GM12878 (cell line): ENCODE measurements at places on chromosomes 11 and 22.

DNA sequence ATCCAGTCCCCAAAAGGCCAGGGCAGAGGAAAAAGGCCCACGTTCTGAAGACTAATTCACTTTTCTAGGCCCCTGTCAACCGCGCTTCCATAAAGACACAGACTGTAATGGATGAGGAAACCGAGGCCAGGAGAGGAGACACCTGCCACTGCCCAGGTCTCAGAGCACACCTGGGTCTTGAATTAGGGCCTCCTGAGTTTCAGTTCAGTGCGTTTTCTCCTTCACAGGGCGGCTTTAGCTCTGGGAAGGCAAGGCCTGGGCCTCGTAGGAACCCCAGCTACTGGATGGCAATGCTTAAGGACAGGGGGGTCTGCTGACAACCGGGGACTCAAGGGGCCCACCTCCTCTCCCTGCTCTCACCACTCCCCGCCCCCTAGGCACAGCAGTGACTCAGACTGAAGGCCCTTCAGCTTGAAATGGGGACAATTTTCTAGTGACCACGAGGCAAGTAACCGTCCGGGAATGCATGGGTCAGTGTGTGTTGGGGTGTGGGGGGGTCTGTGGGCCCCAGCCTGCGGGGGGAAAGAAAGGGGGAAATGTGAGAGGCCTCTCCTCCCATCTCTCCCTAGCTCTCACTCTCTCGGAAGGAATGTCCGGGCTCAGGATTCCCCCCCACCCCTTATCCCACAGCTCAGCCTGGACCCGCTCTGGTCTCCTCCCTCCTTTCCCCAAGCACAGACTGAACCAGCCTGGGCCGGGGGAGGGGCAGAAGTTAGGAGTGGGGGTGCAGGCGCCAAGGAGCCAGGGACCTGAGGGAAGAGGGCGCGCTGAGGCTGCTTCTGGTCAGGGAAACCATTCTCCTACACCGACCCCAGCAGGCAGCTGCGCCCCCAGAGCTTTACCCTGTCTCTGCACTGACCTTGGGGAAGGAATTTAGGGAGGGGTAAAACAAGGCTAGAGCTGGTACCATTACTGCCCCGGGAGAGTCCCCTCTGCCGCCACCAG is 17.2 kb downstream of the CREB3L1 start:
- DNase-seq: no peak

- no peak for DNase-seq
These were observed 95.1 kb downstream of the CCDC81 start for GRCh38 chr11:86469491-86470388.

- DNase-seq: no peak
These were observed 64.6 kb downstream of the KCNJ1 start for GRCh38 chr11:128802358-128802981.

DNA sequence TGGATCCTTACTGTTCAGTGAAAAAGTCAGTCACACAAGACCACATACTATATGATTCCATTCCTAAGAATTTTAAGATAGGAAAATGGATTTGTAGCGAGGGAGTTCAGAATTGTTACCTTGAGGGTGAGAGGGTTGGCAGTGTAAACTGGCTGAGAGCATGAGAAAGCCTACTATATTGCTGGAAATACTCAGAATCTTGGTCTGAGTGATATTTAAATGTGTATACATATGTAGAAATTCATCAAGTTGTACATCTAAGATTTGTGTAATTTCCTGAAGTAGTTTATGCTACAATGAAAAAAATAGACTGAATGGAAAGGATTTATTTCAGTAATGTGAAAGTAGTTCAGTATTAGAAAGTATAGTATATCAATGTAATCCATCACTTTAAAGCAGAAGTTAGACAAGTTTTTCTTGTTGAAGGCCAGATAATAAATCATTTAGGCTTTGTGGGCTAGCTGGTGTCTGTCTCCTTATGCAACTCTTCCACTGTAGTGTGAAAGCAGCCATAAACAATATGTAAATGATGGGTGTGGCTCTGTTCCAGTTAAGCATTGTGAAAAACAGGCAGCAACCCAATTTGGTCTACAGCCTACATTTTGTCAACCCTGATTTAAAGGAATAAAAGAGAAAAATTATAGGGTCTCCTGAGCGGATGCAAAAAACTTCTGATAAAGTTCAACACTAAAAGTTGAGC is 127.2 kb upstream of the THY1 start:
- no peak for DNase-seq

GRCh38 chr11:125382314-125382791 is 113.7 kb downstream of the FEZ1 start:
- no peak for DNase-seq

DNA sequence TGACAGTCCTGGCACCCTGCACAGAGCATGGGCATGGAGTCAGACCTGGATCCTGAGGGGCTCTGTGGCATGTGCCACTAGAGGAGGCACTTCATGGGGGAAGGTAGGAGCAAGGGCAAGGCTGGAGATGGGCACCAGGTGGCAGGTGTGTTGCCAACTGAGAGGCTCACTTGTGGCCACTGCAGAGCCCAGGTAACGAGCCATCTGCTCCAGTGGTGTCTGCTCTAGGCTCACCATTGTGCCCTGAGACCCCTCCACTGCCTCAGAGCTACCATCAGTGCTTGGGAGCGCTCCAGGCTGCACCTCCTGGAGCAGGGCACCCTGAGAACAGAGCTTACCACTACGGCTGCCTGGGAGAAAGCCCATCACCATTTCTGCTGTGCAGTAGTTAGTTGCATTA is 1.3 kb upstream of the ZDHHC8 start:
- no peak for DNase-seq

DNA sequence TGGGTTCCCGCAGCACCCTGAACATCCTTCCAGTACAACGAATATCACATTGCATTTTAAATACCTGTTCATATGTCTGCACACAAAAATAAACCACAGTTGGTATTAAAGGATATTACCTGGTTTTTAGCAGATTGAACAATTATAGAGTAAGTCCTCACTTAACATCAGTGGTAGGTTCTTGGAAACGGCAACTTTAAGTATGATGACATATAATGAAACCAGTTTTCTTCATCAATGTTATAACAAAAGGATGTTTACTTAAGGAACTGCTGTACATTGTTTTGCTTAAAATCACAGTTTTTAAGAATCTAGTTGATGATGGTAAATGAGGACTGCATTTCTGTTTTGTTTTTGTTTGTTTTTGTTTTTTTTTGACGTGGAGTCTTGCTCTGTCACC is 28.0 kb downstream of the TRIM66 start:
- DNase-seq: no peak

DNA sequence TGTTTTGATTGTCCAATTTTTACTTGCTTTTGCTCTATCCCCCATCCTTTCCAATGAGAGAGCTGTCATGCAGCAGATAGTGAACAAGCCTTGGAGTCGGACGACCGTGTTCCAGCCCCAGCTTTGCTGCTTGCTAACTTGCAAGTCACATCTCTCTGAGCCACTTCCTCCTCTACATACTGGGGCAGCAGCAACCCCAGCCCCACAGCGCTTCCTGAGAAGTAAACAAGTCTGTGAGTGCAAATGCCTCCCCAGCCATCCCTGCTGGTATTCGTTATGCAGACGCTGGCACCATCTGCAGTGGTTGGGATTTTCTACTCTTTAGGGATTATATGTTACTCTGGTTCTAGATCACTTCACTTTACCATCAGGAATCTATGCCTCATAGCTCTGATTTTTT is 35.0 kb downstream of the TPBGL start:
- DNase-seq: no peak
